Activated CD8-positive, alpha-beta memory T cell treated with anti-CD3 and anti-CD28 coated beads, Interleukin-2, amount 10 ng/mL, durations not matched to agents 7 days and 5 days (primary cell): ENCODE measurements at places on chromosomes 13 and 19. TPM values are rescaled to one million over a fixed set of nuclear protein-coding genes. Genes with fewer than 3 reads are reported as not detected.

- no peak for DNase-seq
Observed at GRCh38 chr19:46970815-46971214, 48.8 kb upstream of the NPAS1 start.

DNA sequence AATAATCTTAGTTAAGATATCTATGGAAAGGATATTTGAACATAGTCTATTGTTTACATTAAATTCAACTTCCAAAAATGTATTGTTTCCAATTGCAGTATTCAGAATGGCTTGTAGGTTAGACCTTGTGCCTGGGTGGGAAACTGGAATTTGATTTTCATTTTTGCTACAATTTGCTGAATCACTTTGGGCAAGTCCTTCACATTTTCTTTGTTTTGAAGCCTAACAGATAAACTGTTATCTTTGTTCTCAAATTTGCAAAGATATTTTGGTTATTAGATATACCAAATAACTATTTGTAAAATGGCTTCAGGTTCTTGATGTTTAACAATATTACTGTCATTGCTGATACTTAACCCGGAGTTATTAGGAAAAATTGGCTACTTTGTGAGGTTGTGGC, 82.6 kb downstream of the WDFY2 start:
- no peak for DNase-seq

GRCh38 chr13:21020176-21020575, 41.2 kb downstream of the LATS2 start:
- no peak for DNase-seq

DNA sequence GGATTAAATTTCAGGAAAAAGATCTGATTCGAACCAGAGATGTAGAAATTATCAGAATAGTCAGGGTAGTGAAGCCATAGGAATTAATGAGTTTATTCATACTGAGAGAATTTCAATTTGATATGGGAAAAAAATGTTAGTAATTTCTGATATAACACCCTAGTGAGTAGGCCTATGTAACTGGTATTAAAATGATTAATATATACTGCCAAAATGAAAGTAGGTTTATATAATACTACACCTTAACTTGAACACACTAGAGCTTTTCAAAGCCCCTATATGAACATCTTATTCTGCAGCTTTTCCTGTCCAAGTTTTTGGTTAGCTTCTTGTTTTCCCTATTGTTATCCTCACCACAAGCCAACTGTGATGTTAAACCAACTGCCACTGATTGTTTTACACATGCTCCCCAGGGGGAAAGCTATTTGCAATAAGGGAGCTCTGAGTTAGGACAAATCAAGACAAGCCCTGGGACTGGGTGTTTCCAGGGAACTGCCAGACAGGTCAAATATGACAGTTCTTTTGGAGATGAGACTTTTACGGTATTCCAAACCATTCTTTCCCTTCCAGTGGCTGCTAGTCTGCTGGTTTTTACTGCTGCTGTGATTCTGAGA, 45.3 kb downstream of the FNDC3A start:
- no peak for DNase-seq

Gene CCDC70
- not detected for total RNA-seq

DNA sequence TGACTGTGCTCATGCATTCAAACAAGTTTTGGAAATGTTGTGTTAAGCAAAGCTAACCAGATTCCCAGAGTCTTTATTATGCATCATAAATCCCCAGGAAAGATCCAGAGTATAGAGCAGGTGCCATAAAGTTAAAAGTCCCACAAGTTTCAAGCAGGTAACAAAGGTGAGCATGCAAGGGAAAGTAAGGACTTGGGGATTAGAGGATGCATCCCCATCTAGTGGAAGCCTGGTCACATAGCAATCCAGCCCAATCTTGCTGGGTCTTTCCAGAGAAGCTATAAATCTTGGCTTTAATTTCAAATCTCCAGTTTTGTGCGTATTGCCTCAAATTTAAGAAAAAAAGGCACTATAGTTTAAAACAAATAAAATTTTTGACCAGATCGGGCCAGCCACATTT, 72.7 kb downstream of the ZNF254 start:
- DNase-seq = no peak

DNA sequence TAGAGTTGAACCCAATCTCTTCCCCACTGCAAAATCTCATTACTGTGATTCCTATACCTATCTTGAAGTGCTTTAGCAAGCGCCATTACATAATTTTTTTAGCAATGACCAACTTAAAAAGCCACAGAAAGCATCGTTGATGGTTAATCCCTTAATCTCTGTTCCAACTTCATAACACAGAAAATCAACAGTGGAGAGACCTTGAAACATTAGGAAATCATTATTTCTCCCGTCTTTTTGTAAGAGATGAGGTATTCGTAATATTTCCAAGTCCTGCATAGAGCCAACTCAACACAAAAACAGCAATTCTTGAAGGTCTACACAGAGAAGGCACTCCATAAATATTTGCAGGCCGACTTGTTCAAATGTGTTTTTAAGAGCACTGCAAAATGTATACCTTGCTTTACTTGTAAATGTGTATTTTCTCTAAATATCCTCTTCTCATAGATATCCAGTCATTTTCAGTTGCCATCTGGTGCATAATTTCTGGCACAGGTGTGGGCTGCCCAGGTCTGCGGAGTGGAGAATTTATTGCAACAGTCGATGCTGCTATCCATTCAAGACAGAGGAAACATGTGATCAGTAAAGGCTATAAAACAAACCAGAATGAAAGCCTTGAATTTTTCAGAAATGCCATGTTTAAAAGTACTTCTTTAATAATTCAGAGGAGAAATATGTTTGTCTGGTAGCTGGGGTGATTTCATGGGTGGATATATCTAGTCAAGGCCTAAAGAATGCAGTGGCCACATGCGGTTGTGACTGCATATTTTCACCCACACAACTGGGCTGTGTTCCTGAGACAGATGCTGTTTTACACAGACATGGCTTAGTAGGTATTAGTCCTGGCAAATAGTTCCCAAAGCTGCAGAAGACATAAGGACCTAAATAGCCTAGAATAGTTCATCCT, 234.3 kb upstream of the STARD13 start:
- no peak for DNase-seq

DNA sequence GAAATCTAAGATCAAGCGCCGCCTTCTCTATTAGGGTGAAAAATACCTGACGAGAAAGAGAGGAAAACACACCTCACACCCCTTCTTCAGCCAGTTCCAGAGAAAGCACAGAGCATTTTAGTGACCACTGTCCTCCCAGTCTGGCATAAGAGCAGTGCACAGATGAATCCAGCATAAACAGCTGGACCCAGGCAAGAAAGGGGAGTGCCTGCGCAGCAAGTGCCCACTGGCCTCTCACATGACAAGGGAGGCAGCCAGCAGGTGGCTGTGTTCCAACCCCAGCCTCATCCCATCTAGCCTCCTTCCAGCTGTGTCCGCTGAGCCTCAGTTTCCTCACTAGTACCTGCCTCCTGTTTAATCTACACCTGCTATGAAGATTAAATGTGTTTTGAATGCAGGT, 8.0 kb downstream of the MED26 start:
- no peak for DNase-seq

Gene MYH14
- total RNA-seq = not detected

GRCh38 chr13:99974296-99974938, 2.9 kb upstream of the ZIC5 start:
- DNase-seq = no peak

GRCh38 chr13:112622375-112622774, 34.4 kb upstream of the TUBGCP3 start:
- no peak for DNase-seq

GRCh38 chr19:58218899-58219298, 9.8 kb upstream of the ZNF544 start:
- DNase-seq = peak; percentile 45

DNA sequence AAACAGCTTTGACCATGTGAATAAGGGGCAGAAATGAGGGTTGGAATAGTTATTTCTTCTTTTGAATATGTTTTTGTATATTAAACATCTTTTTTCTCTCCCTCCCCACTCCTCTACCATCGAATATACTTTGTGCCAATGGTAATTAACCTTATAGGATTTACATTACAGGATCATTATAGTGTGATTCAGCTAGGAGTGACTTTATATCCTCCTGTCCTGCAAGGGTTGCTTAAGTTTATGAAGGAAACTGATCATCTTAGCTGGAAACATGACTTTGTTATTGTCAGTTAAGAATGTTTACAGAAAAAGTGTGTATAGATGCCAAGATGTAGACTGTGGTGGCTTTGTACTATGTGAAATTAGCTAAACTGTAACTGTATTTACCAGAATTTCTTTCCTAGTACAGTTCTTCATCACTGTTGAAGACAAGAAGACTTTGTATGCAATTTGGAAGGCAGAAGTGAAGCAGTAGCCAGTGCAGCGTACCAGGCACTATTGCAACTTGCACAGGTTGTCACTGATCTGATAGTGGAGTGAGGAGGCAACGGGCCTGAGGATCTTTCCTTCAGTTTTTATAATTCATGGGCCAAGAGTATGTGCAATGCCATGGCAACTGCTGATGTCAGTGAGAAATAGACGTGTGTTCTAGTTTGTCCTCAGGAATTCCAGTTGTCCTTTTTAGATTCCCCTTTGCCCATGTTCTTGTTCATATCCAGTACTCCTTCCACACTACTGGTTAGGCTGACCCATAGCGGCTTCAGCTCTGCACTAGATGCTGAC, 8.2 kb upstream of the PAN3 start:
- no peak for DNase-seq

GRCh38 chr13:70170689-70171088, 62.4 kb upstream of the KLHL1 start:
- DNase-seq = no peak

Gene SIGLEC10
- 2.1 TPM for total RNA-seq

- no peak for DNase-seq
Observed at GRCh38 chr19:17737690-17738153, 13.6 kb upstream of the FCHO1 start.

DNA sequence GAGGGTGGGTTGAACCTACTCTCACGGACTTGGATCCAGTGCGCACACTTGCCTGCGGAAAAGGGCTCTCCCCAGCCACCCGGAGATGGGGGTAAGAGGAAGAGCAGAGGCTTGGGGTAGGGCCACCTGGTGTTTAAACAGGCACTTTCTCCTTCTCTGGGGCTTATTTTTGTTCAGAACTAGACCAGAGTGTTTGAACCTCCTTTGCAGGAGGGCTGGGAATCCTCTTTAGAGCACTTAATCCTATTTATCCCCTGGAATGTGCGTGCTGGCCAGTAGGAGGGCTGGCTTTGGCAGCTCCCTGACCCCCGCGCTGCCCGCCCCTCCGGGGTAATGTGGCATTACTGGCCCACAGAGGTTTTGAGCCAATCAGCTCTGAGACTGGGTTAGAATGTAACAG, 2.0 kb downstream of the RGS9BP start:
- no peak for DNase-seq

Gene ZNF524
- 30.2 TPM for total RNA-seq

GRCh38 chr13:112793545-112794445, 104.0 kb downstream of the ATP11A start:
- DNase-seq = no peak
